ENCODE measurements at places on chromosomes 1 and 21.
A peak's percentile ranks its signal among the peaks of the same experiment; 100 is the strongest.

GRCh38 chr1:221620437-221621384 lies 121.2 kb downstream of the DUSP10 start:
- peak; percentile 25 for DNase-seq

GRCh38 chr21:37582590-37582989 lies 216.0 kb downstream of the DYRK1A start:
- DNase-seq = peak; percentile 72

- no peak for DNase-seq
Measured at GRCh38 chr1:85268801-85269585, 7.4 kb downstream of the BCL10 start.

DNA sequence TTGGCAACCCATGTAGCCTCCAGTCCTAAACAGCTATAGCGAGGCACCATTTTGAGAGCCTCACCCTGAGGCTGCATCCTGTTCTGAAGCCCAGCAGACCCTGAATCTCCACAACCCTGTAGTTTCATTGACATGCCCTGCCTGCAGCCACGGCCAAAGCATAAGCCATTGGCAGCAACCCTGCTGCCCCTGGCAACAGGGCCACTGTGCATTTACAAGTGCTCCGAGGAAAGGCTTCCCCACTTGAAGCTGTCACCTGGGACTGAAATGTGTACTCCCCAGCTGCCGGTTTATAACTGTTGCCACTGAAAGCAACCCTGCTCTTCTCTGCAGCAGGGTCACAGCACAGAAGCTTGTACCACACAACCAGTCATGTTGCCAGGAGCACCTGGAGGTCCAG lies 124.2 kb upstream of the OLFM3 start:
- DNase-seq = no peak

GRCh38 chr1:119181218-119181617 lies 40.8 kb upstream of the WARS2 start:
- DNase-seq = no peak

DNA sequence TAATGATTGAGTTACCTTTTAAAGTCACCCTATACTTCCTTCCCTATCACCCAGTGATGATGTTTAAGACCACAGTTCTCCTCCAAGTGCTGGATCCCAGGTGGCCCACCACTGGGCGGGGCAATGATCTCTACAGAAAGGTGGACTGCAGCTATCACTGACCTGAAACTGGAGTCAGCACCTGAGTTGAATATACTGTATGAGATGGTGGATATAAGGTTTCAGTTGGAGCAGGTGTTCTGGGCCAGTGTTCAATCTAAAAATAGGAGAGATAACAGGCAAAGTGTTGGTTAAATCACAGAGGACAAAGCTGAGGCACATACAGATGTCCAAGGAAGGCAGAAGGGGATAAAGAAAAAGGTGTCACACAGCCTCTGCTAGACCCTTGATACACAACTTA lies 96.6 kb downstream of the SIPA1L2 start:
- DNase-seq = no peak

DNA sequence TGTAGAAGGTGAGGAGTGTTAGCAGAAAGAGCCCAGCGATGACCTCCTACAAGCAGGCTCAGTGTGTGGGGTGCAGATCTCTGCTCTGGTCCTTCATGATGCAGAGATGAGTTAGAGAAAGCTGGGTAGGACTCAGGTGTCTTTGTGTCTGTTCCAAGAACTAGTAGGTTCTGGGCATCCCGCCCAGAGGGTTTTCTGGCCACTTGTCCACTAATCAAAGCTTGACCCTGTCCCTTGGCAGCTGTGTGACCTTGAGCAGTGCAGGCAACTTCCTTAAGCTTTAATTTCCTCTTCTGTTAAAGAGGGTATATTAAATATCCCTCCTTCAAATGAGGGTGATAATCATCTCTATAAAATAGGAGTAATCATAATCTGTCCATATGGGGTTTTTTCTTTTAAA lies 54.7 kb upstream of the WNT4 start:
- no peak for DNase-seq

- DNase-seq = peak; percentile 78
Measured at GRCh38 chr1:6889875-6890480, 104.7 kb downstream of the CAMTA1 start.

DNA sequence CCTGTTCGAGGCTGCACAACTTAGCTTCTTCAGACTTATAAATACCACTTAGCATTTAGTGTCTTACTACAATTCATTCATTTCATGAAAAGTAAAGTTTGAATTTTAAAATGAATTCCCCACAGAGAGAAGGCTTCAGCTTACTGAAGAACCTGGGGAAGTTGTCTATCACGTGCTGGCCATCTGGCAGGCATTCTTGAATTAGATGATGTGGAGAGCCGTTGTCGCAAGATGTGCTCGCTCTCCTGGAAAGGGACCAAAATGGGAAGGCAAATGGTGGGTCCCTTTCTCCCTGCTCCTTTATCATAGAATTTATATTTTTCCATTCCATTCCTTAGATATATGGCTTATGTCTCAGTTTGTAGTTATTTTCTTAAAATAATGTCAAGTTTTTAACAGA lies 90.5 kb downstream of the CD247 start:
- DNase-seq = no peak

DNA sequence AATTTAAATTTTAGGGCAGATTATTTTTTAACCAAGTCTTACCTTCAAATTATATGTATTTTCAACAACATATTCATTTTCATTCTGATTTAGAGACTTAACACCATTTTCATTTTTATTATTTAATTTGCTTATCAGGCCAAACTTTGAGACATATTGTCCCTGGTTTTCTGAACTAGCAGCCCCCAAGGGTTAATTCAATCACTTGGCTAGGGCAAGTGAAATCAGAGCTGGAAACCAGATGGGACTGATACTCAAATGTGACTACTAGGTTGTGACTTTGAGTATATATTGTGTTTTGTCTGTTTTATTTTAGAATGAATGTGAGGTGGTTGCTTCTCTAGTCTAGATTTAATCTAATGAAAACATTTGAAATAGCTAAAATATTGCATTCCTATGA lies 198.9 kb upstream of the PTGFR start:
- DNase-seq = no peak

GRCh38 chr1:89725011-89725370 lies 92.1 kb downstream of the LRRC8C start:
- peak; percentile 69 for DNase-seq

GRCh38 chr1:242703467-242703866 lies 179.0 kb upstream of the PLD5 start:
- no peak for DNase-seq

DNA sequence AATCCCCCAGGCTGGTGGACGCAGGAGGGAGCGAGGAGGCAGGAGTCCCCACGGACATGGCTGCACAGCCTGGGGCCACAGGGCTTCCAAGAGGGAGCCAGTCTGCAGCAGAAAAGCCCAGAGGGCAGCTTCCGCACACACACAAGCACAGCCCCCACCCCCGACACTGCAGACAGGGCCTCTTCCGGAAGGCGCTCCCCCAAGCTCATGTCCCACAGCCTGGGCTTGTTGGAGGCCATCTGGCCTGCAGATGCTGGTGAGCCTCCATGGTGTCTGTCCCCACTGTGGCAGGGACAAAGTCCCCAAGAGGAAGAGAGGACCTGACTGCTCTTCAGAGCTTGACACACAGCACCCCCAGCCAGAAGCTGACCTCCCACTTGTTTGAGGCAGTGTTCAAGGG lies 13.4 kb upstream of the KIAA1614 start:
- DNase-seq = no peak

- no peak for DNase-seq
Measured at GRCh38 chr1:19877821-19878636, 4.2 kb upstream of the OTUD3 start.

DNA sequence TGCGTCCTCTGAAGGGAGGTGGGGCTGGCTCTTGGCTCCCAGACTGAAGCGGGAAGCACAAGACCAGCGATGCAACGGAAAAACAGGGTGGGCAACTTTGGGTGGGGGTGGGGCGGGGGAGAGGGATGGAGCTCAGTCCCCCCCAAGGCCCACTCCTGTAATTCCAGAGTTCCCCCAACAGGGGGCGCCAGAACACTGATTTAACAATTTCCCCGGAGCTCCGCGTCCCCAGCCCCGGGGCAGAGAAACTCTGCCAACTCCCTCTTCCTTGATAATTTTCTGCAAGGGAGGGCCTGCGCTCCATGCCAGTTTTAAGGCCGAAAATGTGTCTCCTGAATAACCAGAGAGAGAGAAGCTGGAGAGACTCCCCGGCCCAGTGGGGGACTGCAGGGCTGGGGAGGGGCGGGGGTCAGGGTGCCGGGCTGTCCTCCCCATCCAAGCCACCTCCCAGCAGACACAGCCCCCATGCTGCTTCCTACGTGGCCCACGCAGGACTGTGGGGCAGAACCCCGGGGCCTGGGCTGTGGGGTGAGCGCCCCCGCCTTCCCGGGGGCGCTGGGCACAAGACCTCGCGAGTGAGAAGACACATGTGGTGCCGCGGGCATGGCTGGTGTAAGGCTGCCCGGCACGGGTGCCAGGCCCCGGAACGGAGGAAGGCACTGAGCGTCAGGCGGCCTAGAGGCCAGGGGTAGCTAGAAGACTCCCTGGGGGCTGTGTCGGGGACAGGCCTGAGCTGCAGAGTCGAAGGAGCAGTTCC lies 51.4 kb downstream of the KIF21B start:
- DNase-seq = peak; percentile 89

DNA sequence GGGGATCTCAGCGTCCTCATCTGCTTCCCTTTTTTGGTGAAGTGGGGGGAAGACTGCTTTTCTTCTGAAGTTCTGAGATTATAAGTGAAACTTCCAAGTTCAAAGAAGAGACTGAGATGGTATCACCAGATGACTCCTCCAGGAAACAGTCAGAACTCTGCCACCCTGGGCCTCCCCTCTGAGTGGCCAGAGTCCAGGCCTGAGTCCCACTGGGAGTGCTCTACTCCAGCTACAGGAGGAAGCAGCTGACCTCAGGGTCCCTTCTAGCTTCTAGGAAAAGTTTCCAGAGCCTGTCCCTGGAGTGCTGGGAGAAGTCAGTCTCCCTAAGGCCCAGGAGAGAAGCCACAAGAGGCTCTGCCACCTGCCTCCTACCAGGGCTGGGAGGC lies 104.7 kb downstream of the CASZ1 start:
- DNase-seq = no peak

GRCh38 chr1:231187571-231187970 lies 25.7 kb downstream of the TRIM67 start:
- DNase-seq = no peak

- no peak for DNase-seq
Measured at GRCh38 chr21:38756746-38757145, 49.0 kb upstream of the ETS2 start.
